CD4-positive, alpha-beta T cell treated with Interleukin-17A for 1 hour (primary cell): ENCODE measurements at places on chromosomes 13 and 19.

GRCh38 chr13:38606699-38607535 lies 80.0 kb upstream of the FREM2 start:
- DNase-seq, result no peak

DNA sequence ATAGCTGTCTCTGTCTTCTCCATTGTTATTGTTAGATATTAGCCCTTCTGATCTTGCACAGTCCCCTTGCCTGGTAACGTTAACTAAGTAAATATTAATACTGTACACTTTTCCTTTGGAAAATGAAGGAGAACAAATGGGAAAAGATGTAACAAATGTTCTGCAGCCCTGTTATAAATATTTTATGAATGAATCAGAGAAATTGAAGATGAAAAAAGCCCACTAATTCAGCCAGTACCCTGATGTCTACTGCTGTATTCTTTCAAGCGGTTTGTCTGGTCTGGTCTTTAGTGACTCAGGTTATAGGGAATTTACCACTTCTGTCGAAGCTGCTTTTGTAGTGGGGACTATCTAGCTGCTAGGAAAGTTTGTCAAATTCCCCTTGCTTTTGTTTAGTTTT lies 121.0 kb downstream of the COG6 start:
- no peak for DNase-seq

- no peak for DNase-seq
Measured at GRCh38 chr13:51624695-51625345, 40.6 kb downstream of the WDFY2 start.

DNA sequence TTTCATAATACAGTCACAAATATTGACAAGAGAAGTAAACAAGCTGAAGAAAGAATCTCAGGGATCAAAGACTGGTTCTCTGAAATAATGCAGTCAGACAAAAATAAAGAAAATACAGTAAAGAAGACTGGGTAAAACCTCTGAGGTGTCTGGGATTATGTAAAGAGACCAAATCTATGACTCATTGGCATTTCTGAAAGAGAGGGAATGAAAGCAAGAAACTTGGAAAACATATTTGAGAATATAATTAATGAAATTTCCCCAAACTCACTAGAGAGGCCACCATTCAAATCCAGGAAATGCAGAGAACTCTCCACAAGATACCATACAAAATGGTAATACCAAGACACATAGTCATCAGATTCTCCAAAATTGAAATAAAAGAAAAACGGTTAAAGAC lies 53.0 kb upstream of the GPC6 start:
- DNase-seq, result no peak

GRCh38 chr13:105655046-105655445 lies 880.4 kb downstream of the EFNB2 start:
- no peak for DNase-seq

DNA sequence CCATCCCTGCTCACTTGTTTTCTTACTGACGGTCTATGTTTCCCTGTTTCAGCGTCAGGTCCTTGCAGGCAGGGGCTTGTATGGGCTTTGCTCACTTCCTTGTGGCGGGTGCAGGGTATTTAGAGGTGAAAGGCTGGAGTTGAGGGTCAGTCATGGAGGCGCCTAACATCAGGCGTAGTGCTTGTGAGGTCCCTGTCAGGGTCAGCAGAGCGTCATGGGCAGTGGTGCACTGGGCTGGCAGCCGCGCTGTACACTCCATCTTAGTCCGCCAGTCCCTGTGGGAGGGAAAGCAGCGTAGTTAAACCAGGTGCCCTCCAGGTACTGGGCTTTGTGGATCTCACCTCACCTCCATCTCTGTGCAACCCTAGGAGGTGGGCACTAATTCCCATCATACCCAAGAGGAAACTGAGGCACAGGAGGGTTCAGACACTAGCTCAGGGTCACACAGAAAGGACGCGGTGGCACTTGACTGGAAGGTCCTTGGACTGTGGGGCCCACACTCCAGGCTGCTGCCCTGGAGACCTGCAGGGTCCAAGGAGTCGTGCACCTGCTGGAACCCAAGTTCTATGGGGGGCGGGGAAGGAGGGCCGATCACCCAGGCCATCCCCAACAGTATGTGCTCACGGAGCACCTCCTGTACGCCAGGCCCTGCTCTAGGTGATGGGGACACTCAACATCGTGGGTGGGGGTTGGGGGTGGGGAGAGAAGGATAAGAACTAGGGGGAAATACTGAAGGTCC lies 4.6 kb downstream of the GRAMD1A start:
- no peak for DNase-seq

GRCh38 chr13:109780845-109781383 lies 5.5 kb downstream of the IRS2 start:
- DNase-seq, result no peak

- no peak for DNase-seq
Measured at GRCh38 chr19:51007488-51007887, 6.1 kb upstream of the KLK8 start.

DNA sequence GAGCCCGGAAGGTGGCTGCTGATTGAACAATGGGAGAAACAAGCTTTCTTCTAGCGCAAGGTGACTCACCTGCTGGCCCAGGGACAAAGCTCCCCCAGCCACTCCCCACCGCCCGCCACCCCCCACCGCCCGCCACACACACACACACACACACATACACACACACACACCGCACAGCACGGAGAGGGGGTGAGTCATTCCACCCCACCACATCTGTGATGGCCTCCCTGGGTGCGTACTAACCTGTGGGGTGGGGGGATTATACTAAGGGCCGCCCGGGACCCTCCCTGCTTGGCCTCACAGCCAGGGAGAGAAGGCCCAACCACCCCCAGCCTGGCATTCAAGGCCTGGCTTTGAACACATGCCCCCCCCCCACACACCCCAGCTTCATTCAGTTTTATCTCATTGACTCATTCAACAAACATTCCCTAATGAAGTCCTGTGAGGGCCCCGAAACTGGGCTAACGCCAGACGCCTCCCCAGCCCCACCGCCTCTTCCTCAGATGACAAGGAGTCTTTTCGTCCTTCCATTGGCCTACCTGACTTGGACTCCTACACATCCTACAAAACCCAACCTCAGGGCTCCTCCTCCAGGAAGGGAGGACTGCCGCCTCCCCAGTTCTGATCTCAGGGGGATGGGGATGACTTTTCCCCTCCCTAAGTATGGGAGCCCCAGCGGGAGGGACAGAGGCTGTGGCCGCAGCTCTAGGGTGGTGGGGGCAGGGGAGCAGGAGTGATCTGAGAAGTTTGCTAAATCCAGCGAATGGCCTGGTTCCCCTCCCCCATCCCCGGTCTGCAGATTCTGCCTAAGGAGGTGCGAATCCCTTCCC lies 5.8 kb upstream of the ONECUT3 start:
- DNase-seq, result peak; percentile 34

GRCh38 chr19:45446295-45446694 lies 21.5 kb upstream of the FOSB start:
- DNase-seq, result peak; percentile 66

DNA sequence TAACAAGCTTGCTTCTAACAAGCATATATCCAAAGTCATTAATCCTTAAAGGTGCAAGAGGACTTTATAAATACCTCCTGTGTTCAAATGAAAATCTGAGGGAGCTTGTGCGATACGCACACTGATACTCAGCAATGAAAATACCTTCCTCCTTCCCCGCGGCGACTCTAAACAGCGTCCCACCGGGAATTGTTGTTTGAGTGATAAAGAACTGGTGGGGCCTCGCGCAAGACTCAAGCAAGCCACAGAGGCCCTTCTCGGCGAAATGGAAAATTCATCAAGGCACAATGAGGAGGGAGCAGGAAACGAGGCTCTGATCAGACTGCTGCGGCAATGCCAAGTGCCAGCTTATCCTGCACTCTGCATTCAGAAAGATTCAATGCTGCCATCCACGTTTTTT lies 126.7 kb downstream of the ABCC4 start:
- DNase-seq, result no peak

GRCh38 chr19:45403781-45404556 lies 900 bp downstream of the PPP1R13L start:
- DNase-seq, result peak; percentile 64

GRCh38 chr19:46615966-46616365 lies 8.9 kb downstream of the PTGIR start:
- DNase-seq, result no peak

GRCh38 chr19:45171211-45171623 lies 6.8 kb downstream of the TRAPPC6A start:
- DNase-seq, result peak; percentile 77

DNA sequence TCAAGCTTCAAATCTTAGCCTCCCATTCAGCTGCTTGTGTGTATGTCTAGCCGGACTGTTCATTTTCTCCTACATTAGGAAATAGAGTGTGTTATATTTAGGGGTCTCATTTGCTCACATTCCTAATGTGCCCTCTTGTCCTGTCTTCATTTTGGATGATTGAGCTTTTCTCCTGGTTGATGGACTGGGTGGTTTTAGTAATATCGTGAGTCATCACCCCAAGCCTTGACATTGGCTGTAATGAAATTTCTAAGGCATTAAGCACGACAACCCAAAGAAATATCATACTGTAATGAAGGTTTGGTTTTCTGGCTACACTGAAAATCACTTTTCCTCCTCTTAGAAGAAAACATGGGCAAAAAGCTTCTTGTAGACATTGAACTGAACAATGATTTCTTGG lies 110.7 kb upstream of the WASF3 start:
- DNase-seq, result no peak

DNA sequence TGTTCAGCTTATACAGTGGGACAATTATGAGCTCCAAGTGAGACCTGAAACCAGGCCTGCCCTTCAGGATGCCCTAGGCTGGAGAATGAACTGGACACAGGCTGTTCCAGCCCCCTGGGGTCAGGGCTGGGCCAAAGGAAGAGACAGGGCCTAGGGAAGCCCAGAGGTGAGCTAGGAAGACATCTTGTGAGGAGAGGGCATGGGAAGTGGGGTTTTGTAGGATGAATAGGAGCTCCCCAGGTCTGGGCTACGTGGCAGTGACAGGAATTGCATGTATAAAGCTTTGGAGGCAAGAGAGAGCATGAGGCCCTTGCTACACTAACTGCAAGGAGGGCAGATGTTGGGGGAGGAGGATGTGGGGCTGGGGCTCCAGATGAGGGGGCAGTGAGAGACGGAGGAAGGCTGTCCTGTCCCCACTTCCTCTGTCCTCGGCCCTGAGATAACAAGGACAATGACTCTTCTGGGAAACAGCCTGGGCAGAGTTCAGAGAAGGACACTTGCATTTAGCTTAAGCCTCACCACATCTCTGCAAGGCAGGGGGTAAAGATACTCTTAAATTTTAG lies 1.5 kb upstream of the TBXA2R start:
- DNase-seq, result no peak

DNA sequence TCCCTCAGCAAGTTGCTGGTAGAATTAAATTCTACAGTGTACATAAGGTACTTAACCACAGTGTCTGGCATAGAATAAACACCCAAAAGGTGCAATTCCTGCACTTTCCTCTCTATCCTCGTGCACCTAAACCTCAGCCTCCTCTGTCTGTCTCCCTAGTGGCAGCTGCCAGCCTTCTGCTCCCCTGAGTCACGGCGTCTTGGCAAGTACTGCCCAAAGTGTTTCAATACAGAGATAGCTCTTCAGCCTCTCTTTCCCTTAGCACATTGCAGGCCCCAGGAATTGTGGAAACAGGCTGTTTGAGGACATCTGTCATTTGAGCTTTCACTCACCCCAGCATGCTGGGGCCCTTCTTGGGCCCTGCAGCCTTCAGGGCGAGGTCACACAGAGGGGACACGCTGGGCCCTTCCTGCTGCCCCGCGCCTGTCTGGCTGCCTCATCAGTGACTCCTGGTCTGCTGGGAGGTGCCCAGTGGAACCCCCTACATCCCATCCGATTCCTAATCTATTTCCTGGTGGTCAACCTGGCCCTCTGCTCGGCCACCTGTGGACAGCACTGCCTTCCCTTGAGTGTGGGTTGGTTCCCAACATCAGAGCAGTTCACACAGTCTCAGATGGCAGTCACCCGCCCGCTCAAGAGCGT lies 19.3 kb downstream of the COL4A2 start:
- DNase-seq, result no peak

GRCh38 chr13:84137292-84137691 lies 255.0 kb upstream of the SLITRK1 start:
- peak; percentile 82 for DNase-seq

DNA sequence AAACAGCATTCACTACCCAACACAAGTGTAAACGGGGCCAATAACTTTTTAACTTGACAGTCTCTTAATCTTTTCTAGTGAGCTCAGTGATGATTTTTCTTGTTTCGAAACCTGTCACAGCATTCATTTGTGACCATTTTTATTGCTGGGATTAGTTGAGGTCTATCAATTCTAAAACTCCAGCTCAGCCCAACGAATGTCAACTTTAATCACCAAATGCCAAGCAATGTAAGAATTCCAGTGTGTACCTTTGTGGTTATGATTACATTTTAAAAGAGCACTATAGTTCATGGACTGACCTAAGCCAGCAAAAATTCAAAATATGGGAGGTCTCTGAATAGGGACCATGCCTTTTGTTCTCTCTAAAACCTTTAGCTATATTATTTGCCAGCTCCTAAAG lies 694.3 kb upstream of the SGCG start:
- DNase-seq, result no peak

DNA sequence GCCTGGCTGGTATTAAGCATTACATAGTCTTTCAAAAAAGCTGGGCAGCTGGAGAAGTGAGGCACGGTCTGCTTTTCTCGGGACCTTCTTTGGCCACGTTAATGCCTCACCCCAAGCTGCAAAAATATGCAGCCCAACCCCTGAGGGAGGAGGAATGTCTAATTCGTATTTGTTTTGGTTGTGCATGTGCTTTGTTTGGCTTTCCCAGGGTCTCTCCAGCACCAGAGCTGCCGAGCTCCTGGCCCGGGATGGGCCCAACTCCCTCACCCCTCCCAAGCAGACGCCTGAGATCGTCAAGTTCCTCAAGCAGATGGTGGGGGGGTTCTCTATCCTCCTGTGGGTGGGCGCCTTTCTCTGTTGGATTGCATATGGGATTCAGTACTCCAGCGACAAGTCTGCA lies 7.9 kb downstream of the ATP12A start:
- DNase-seq, result no peak

GRCh38 chr19:5534787-5535586 lies 32.8 kb downstream of the TINCR start:
- DNase-seq, result peak; percentile 0

- DNase-seq, result no peak
Measured at GRCh38 chr13:51907040-51907732, 45.4 kb downstream of the CCDC70 start.

DNA sequence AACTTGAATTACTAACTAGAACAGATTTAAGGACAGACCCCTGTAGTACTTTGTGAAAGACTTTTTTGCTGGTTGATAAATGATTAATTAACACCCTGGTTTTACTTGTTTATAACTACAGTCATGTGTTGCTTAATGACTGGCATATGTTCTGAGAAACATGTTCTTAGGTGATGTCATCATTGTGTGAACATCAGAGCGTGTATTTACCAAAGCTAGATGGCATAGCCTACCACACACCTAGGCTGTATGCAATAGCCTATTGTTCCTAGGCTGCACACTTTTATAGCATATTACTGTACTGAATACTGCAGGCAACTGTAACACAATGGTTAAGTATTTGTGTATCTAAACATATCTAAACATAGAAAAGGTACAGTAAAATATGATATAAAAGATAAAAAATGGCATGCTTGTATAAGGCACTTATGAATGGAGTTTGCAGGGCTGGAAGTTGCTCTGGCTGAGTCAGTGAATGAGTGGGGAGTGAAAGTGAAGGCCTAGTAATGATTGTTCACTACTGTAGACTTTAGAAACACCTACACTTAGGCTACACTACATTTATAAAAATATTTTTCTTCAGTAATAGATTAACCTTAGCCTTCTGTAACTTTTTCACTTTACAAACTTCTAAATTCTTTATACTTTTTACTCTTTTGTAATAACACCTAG lies 260.3 kb downstream of the KCNRG start:
- no peak for DNase-seq
